ENCODE measurements at places on chromosomes 12 and 14. TPM values are rescaled to one million over a fixed set of nuclear protein-coding genes. Genes with fewer than 3 reads are reported as not detected.

DNA sequence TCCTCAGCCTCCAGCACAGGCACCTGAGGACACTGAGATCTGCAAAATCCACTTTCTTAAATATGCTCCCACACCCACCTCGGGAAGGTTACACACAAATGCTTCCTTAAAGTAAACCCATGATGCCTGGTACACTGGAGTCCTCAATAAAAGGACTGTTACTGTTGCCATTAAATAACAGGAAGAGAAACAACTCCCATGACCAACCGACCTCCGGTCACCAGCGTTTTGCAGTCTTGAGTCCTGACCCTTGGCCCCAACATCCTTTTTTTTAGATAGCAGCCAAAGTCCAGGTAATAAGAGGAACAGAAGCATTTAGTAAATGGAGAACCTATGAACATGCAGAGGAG is 42.4 kb downstream of the ITPK1 start:
- no peak overlapping the region for H3K27ac ChIP-seq
- no peak for DNase-seq
- no peaks in the 10 kb centered on the region for H3K4me1 ChIP-seq
- no peaks in the 10 kb centered on the region for H3K27me3 ChIP-seq
- H3K4me3 ChIP-seq, result no peak overlapping the region

The GPR132 gene
- total RNA-seq, result 0.22 TPM

- DNase-seq, result peak; percentile 38
- H3K4me1 ChIP-seq, result no peaks in the 10 kb centered on the region
- peak overlapping the region; percentile 72 for H3K4me3 ChIP-seq
Observed at GRCh38 chr12:22333713-22334409, 646 bp downstream of the ST8SIA1 start.

GRCh38 chr14:93715279-93715927 is 72.9 kb downstream of the PRIMA1 start:
- H3K27ac ChIP-seq, result no peak overlapping the region
- H3K27me3 ChIP-seq, result no peaks in the 10 kb centered on the region
- no peaks in the 10 kb centered on the region for H3K36me3 ChIP-seq
- peaks cover 13% of the 10 kb centered on the region for H3K4me1 ChIP-seq

DNA sequence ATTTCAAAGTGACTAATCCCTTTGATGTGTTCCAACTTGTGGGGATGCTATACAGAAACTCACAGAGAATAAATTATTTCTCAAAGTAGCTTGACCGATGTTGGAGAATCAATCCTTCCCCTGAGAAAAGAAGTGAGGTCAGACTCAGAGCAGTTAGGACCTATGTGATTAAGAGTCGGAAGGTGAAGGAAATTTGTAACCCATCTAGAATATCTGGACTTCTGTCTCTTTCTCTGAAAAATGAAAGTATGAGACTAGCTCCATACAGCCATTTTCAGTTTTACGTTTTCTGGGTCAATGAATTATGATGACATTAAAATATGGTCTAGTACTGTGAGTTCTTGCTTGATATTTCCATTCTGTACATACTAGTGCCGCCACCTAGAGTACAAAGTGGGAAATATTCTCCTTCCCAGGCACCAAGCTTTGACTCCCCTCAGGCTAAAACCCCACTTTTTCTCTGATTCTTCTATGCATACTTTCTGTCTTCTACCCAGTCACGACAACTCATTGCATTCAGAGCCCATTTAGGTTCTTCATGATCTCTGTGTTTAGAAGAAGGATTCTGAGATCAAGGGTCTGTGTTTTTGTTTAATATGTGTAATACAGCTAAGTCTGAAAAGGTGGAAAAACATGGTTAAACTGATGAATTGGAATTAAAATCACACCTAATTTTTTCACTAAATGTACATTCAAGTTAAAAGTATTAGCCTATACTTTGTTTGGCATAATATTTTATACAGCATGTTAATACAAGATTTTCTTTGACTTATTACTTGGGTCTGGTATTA is 6.9 kb upstream of the NTS start:
- no peaks in the 10 kb centered on the region for H3K27me3 ChIP-seq
- peak; percentile 49 for DNase-seq
- H3K4me3 ChIP-seq, result no peak overlapping the region
- H3K4me1 ChIP-seq, result peaks cover 5% of the 10 kb centered on the region

- H3K4me3 ChIP-seq, result no peak overlapping the region
- no peaks in the 10 kb centered on the region for H3K4me1 ChIP-seq
- no peak overlapping the region for H3K27ac ChIP-seq
- no peaks in the 10 kb centered on the region for H3K36me3 ChIP-seq
- no peaks in the 10 kb centered on the region for H3K27me3 ChIP-seq
- DNase-seq, result no peak
Observed at GRCh38 chr12:20420557-20420956, 52.2 kb downstream of the PDE3A start.

DNA sequence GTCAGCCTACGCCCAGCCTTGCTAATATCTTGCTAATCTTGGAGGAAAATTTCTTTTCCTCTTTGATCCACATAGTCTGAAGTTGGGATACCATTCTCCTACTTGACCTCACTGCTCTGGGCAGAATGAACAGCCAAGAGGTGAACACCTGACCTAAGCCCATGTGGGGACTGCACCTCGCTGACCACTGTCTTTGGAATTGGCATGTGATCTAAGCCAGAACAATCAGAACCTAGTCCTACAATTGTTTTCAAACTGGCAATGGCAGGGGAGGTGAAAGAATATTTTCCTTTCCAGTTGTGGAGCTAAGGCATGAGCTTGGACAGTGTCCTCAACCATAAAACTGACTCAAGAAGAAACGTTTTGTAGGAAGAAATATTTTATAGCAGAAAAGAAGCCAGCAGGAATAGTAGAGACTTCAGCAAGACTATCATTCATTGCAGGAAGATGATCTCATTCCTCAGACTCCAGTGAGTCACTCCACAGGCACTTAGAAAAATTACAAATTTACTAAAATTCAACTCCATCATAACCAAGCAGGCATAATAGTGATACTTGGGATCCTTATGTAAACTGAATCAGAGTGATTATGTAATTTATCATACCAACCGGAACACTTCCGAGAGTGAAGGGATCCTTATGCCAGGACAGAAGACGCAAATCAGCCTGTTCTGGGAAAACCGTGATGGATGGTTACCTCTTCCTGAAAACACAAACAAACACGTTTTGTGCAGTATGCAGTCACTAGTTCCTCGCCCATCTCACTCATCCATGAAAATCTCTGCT is 14.7 kb downstream of the PTPRO start:
- no peak overlapping the region for H3K27ac ChIP-seq
- DNase-seq, result no peak
- no peak overlapping the region for H3K4me3 ChIP-seq
- H3K27me3 ChIP-seq, result peaks cover 21% of the 10 kb centered on the region

- peak overlapping the region; percentile 88 for H3K4me3 ChIP-seq
- H3K4me1 ChIP-seq, result peaks cover 37% of the 10 kb centered on the region
- H3K36me3 ChIP-seq, result no peaks in the 10 kb centered on the region
- DNase-seq, result peak; percentile 51
- no peak overlapping the region for H3K27ac ChIP-seq
Observed at GRCh38 chr12:5430641-5431603, 986 bp upstream of the NTF3 start.

- no peak for DNase-seq
- no peaks in the 10 kb centered on the region for H3K36me3 ChIP-seq
- no peak overlapping the region for H3K27ac ChIP-seq
- H3K27me3 ChIP-seq, result no peaks in the 10 kb centered on the region
- H3K4me3 ChIP-seq, result no peak overlapping the region
Observed at GRCh38 chr12:10136637-10137205, 6.7 kb upstream of the CLEC7A start.

DNA sequence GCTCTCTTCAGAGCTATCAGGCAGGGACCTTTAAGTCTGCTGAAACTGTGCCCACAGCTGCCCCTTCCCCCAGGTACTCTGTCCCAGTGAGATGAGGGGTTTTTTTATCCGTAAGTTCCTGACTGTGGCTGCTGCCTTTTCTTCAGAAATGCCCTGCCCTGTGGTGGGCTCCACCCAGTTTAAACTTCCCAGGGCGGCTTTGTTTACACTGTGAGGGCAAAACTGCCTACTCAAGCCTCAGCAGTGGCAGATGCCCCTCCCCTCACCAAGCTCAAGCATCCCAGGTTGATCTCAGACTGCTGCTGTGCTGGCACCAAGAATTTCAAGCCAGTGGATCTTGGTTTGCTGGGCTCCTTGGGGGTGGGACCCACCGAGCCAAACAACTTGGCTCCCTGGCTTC is 46.9 kb upstream of the SLC16A7 start:
- H3K27me3 ChIP-seq, result no peaks in the 10 kb centered on the region
- H3K4me3 ChIP-seq, result no peak overlapping the region
- H3K36me3 ChIP-seq, result no peaks in the 10 kb centered on the region
- peak; percentile 6 for DNase-seq

- H3K27me3 ChIP-seq, result no peaks in the 10 kb centered on the region
- no peaks in the 10 kb centered on the region for H3K36me3 ChIP-seq
- no peaks in the 10 kb centered on the region for H3K4me1 ChIP-seq
- H3K27ac ChIP-seq, result no peak overlapping the region
Observed at GRCh38 chr14:92458136-92459029, 55.2 kb upstream of the RIN3 start.

DNA sequence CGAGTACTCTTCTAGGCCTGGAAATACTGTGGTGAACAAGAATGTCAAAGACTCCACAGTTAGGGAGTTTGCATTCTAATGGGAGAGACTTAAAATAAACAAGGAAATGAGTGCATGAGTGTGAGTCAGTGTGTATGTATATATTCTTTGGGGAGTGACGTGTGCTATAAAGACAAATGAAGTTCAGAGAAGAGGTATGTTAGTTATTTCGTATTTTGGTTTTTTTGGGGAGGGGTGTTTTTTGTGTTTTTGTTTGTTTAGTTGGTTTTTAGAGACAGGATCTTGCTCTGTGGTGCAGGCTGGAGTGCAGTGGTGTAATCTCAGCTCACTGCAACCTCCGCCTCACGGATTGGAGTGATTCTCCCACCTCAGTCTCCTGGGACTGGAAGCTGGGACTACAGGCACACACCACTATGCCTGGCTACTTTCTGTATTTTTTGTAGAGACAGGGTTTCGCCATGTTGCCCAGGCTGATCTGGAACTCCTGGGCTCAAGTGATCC is 74.3 kb downstream of the SRGAP1 start:
- no peaks in the 10 kb centered on the region for H3K4me1 ChIP-seq
- no peak overlapping the region for H3K4me3 ChIP-seq
- no peak for DNase-seq
- H3K27ac ChIP-seq, result no peak overlapping the region
- no peaks in the 10 kb centered on the region for H3K36me3 ChIP-seq

The CD163 gene
- total RNA-seq, result not detected

- no peaks in the 10 kb centered on the region for H3K27me3 ChIP-seq
- DNase-seq, result no peak
- peaks cover 4% of the 10 kb centered on the region for H3K4me1 ChIP-seq
- no peak overlapping the region for H3K27ac ChIP-seq
- H3K36me3 ChIP-seq, result no peaks in the 10 kb centered on the region
Observed at GRCh38 chr12:92765871-92766270, 63.1 kb downstream of the PLEKHG7 start.

- H3K4me1 ChIP-seq, result peaks cover 5% of the 10 kb centered on the region
- H3K36me3 ChIP-seq, result no peaks in the 10 kb centered on the region
- no peak overlapping the region for H3K4me3 ChIP-seq
- no peaks in the 10 kb centered on the region for H3K27me3 ChIP-seq
- no peak for DNase-seq
Observed at GRCh38 chr14:88488897-88489296, 65.9 kb downstream of the PTPN21 start.

The ZNF219 gene
- 46.2 TPM for total RNA-seq

DNA sequence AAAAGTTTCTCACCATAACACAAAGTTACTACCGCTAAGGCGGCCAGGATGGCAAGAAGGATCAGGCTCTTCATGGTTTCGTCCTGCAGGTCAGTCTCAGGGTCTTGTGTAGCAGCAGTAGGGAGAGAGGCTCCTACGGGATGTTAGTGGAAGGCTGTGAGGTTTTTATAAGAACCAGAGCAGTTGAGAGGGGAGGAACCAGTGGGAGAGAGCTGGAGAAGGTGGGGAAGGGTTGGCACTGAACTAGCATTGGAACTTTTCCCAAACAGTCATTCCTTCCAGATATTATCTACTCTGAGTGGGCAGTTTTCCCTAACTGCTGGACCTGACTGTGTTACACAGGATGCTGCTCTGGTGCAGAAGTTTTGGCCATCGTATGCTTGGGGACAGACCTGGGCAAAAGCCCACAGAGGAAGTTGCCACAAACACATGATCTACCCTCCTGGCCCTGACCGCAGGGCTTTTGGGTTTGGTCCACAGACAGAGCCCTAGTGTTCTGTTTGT is at the start of gene MGP:
MGP (minus strand) TSS at position 137 of the 504 bp plus-strand sequence; CDS start at position 74, 63 bp downstream.
- DNase-seq, result no peak
- no peak within 1 kb of the TSS for H3K27ac ChIP-seq
- H3K36me3 ChIP-seq, result no peaks in the 10 kb centered on the region
- H3K27me3 ChIP-seq, result no peaks in the 10 kb centered on the region

GRCh38 chr14:64838656-64839055 is 41.1 kb downstream of the SPTB start:
- H3K36me3 ChIP-seq, result no peaks in the 10 kb centered on the region
- no peak overlapping the region for H3K27ac ChIP-seq
- no peak overlapping the region for H3K4me3 ChIP-seq
- no peak for DNase-seq

DNA sequence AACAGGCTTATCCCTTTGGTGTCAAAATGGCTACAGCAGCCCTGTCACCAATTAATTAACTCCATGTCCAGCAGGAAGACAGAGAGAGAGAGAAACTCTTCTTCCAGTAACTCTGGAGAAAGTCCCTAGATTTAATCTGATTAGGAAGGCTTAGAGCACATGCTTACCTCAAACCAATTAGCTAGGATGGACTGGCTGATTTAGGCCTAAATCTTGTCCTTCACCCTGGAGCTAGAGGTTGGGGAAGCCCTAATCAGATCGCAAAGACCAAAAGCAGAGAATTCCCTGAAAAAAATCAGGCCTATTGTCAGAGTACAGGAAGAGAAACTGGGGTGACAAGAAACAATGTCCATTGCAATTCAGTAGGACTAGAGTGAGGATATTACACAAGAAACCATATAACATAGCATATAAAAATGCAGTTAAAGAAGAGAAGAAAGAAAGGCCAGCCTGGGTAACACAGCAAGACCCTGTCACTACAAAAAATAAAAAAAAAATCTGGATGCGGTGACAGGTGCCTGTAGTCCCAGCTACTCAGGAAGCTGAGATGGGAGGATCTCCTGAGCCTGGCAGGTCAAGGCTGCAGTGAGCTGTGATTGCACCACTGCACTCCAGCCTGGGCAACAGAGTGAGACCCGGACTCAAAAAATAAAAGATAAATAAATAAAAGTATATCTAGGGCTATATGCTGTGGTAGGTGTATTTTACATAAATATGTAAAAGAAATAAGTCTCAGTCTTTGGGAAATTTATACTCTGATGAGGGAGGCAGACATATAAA is 34.9 kb upstream of the TUBA1A start:
- no peak overlapping the region for H3K27ac ChIP-seq
- peaks cover 21% of the 10 kb centered on the region for H3K4me1 ChIP-seq
- no peaks in the 10 kb centered on the region for H3K27me3 ChIP-seq
- H3K4me3 ChIP-seq, result no peak overlapping the region
- peak; percentile 43 for DNase-seq

The PTPRB gene
- 0.06 TPM for total RNA-seq
